Stimulated activated CD8-positive, alpha-beta memory T cell treated with anti-CD3 and anti-CD28 coated beads, Interleukin-7, amount 100 ng/mL, for 24 hours (primary cell): ENCODE measurements at places on chromosomes 12 and 14.
A peak's percentile ranks its signal among the peaks of the same experiment; 100 is the strongest.

- DNase-seq: no peak
Observed at GRCh38 chr14:105745433-105746123, 219.2 kb downstream of the TMEM121 start.

DNA sequence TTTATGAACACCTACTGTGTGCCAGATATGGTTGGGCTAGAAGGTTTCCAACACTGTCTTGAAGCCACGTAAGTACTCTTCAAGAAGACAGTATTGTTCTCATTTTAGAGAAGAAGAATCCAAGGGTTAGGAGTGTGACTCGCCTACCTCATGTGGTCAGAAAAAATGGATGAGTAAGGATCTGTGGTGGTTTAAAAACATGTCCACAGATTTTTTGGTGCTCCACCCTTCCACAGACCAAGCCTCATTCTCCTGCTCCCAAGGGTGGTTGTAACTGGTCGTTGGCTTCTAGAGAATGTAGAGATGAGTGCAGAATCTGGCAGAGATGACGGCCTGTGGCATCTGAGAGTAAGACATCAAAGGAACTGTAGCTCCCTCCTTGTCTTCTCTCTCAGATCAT lies 30.3 kb upstream of the TTC7B start:
- DNase-seq: no peak

DNA sequence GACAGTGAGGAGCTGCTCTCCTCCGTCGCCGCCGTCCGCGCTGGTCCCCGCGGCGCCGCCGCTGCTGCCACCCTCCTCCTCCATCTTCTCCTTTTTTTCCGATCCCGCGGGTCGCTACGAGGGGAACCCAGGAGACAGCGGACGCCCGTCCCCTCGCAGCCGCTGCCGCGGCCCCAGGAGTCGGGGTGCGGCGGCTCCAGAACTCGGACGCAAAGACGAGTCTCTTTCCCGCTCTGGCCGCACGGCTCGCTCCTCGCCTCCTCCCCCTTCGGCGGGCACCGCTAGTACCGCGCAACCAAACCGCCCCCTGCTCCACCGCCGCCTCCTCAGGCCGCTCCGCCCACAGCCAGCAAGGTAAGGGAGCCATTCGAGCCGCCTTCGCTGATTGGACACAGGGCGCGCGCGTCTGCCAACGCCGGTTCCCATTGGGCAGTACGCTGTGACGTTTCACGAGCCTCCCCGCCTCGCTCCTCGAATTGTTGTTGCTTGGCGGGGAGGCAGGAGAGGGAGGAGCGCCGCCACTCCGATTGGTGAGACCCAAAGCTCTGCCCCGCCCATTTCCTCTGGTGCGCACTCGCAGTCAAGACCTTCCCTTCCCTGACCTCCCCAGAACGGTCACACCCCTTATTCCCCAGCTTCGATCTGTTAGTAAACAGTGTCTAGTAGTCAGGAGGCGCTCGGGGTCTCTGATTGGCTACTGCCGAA lies at the start of gene RPS6KA5:
TSS of gene RPS6KA5 (minus strand) at position 291 of the 705 bp plus-strand sequence. CDS start at position 84, 207 bp downstream.
- DNase-seq: peak; percentile 100

- no peak for DNase-seq
Observed at GRCh38 chr14:54052696-54053385, 96.2 kb upstream of the BMP4 start.

- DNase-seq: no peak
Observed at GRCh38 chr12:71190822-71191221, 33.0 kb upstream of the TSPAN8 start.

DNA sequence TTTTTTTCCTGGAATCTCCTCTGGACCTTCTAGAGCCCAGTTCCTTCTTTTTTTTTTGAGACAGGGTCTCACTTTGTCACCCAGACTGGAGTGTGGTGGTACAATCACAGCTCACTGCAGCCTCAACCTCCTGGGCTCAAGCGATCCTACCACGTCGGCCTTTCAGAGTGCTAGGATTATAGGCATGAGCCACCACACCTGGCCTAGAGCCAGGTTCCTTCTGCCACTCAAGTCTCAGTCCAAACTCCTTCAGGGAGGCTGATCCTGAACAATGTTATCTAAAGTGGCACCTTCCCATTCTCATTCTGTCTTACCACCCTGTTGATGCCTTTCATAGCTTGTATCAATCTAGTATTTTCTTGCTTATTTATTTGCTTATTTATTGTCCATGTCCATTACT lies 22.3 kb upstream of the ELK3 start:
- DNase-seq: no peak

GRCh38 chr12:669576-669945 lies 6.3 kb upstream of the NINJ2 start:
- DNase-seq: no peak

- no peak for DNase-seq
Observed at GRCh38 chr12:79302162-79302814, 388.5 kb downstream of the PAWR start.

- DNase-seq: no peak
Observed at GRCh38 chr14:99803803-99804202, 10.6 kb downstream of the EML1 start.

DNA sequence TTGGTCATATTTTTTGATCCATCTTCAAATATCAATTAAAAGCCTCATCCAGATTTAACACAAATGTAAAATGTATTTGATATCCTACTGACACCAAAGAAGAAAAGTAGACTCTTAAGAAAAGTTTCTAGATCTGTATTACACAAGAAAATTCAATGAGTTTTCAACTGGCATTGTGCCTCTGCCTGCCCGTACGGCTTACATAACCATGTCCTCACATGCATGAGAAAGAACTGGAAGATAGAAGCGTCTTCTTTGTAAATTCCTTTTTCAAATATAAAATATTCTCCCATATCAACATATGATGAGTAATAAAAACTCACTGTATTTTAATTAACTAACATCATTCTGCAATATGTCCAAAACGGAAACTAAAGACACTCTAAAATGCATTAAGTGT lies 7.2 kb downstream of the ANKS1B start:
- no peak for DNase-seq

GRCh38 chr12:67486671-67487070 lies 161.9 kb upstream of the DYRK2 start:
- no peak for DNase-seq

DNA sequence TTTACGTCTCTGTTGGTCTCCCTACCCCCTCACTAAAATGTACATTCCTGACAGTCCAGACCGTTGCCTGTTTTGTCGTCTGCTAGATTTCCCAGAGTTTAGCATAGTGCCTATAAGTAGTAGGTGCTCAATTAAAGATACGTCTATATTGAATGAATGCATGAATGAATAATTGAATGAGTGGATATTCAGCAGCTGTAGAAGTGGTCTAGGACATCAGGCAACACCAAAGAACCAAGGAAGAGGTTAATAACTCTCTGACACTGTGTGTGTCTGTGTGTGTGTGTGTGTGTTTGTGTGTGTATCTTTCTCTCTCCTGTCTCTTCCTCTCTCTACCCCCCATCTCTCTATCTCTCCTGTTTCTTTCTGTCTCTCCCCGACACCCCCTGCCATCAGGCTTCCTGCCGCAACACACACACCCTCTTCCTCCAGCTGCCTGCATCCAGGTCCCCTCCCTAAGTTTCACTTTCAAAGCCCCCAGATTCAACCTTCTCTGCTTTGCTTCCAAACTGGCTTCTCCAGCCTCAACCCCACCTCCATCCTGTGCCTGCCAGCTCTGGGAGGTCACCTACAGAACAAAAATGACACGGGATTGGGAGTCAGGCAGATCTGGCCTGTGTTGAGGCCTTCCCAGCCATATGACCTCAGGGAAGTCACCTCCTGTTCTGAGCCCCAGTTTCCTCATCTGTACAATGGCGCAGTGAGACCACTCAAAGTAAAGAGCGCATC lies 119.9 kb upstream of the NCOR2 start:
- DNase-seq: no peak

- DNase-seq: no peak
Observed at GRCh38 chr12:29739279-29739991, 44.3 kb downstream of the TMTC1 start.
